ENCODE measurements at places on chromosomes 2 and 18. TPM values are rescaled to one million over a fixed set of nuclear protein-coding genes. Genes with fewer than 3 reads are reported as not detected.

- no peak for DNase-seq
Measured at GRCh38 chr18:2967357-2967756, 45.6 kb downstream of the LPIN2 start.

DNA sequence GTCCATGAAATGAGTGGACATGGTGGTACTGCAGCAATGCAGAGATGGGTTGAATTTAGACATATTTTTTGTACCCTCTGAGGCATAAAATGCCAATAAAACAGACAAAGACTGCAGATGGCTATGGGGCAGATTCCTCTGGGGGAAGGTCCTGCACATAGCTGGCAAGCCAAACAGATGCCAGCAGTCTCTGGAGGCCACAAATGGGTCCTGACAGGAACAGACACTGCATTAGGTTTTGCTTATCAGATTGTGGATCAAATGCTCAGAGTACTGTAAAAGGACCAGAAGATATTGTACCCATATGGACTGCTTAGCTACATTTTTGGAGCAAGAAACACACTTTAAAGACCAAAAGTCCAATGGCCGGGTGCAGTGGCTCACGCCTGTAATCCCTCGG, 40.9 kb upstream of the ORC2 start:
- DNase-seq = no peak

TFPI gene
- 12.9 TPM for total RNA-seq

SCYGR1 gene
- not detected for total RNA-seq

DNA sequence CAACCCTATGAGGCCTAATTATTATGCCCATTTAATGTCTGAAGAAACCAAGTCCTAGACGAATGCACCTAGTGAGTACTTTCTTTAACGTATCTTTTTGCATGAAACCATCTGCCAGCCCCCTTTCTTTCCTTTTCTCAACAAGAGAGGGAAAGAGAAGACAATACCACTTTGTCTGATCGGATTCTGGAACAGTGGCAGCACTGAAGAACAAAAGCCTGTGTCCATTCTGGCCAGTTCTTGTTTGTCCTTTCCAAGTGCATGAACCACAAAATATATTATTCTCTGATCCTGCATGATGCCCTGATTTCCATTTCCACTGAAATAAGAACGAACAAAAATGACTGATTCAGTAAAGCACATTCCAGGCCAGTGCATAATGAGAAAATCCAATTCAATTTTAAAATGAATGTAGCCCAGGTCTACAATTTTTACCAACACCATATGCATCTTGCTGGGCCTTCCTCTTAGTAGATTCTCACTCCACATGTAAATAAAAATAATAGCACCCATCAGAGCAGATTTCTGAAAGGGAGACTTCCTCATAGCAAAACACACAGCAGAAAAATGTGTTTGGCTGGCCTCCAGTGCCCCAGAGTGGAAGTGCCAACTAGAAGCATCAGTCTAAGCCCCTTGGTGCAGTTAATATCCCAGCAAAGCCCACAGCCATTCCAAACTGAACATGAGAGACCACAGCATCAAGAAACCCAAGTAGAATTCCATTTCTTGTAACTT, 422.6 kb upstream of the ID2 start:
- no peak for DNase-seq

RAPGEF4 gene
- 1.8 TPM for total RNA-seq

DNA sequence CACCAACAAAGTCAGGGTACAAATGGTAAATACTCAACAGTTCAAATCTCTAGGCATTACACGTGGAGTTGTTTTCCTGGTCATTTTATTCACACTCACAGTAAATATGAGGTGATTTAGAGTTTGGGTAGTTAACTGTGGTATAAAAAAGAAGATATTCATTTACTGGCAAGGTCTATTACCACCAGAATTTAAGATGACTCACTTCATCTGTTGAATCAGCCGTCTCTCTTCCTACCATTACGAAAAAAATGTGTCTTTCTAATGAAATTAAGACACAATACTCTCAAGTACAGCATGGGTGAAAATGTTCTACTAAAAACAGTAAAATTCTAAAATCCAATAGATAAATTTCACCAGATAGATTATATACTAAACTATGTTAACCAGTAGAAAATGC, 21.0 kb upstream of the GPR75 start:
- DNase-seq = no peak

DNA sequence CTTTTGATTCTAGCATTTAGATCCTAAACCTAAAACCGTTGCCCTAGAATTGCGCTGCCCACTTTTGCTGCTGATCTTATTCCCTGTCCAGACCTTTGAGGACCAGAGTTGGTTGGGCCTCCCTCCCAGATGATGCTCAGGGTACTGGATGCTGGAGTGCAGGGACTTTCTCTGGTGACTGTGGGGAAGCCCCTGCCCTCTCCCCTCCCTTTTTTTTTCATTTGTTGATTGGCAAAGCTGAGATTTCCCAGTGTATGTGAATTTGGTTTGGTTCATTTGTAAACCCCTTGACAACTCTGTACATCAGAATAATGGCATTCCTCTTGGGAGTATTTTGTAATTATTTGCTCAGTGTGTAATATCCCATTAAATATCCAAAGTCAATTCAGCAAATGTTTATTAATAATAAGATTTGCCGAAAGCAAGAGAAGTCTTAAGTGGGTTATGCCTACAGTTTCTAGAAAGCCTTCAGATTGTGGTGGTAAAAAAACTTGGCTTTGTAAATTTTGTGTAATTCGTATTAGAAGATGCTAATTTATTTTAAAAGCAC, 28.3 kb downstream of the RAB31 start:
- no peak for DNase-seq

DNAJC5G gene
- not detected for total RNA-seq

- DNase-seq = no peak
Measured at GRCh38 chr18:58241877-58242276, 197.9 kb downstream of the NEDD4L start.

EPAS1 gene
- total RNA-seq = 1.1 TPM

DNA sequence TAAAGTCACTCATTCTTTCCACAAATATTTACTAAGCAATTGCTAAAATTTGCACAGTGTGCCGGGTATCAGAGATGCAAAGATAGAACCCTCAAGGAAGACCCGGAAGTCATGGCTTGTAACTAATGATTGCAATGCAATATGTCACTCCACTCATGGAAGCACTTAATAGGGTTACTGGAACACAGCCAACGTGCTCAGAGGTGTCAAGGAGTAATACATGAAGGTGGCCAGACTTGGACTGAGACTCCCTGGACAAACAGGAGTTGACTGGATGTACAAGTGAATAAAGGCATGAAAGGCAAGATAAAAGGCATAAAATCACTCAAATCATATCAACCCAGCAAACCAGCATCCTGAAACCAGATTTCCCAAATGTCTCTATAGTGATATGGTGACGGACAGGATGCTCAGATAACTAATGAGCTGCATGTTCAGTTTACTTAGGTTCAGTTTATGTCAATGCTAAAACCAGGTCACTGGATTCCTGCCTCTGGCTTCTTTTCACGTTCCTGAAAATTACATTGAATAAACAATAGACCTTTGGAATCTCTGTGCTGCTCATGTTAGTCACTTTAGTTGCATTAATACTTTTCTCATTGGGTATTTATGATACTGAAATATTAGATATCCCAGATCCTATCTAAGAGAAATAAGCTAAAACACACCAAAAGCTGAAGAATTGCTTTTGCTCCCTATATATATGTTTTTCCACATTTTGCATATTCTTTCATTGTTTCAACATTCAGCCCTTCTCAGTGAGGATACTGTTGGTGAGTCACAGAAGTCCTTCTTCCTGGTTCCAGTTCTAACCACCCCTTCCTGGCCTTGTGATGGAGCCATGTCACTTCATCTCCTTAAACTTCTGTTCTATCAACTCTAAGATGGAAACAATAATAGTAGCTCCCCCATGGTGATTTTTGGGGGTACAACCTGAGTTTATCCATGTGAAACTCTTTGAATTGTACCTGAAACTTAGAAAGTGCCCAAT, 688.9 kb upstream of the ID2 start:
- DNase-seq = no peak

GRCh38 chr2:96869281-96869821, 529 bp downstream of the SEMA4C start:
- peak; percentile 79 for DNase-seq

SNTG2 gene
- total RNA-seq = 5.5 TPM

DNA sequence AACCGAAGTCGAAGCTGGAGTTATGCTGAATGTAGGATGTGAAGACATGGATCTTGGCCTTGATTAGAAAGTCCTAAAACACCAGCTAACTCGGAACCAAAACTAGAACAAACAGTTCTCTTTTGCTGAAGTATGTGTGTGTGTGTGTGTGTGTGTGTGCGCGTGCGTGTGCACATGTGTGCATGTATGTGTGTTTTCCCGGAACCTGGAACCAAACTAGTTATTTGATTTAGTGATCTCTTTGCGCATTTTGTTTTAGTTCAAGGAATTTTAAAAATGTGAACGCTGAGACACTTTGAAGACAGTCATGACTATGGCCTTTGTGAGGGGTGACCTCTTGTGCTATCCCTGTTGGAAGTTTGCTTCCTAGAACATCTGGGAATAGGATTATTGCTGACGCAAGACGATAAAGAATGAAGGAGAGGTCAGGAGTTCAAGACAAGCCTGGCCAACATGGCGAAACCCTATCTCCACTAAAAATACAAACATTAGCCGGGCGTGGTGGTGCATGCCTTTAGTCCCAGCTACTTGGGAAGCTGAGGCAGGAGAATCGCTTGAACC, 23.8 kb downstream of the FHL2 start:
- no peak for DNase-seq

PTPN2 gene
- 57.9 TPM for total RNA-seq

- DNase-seq = no peak
Measured at GRCh38 chr2:40039549-40039948, 260.5 kb upstream of the THUMPD2 start.

DNA sequence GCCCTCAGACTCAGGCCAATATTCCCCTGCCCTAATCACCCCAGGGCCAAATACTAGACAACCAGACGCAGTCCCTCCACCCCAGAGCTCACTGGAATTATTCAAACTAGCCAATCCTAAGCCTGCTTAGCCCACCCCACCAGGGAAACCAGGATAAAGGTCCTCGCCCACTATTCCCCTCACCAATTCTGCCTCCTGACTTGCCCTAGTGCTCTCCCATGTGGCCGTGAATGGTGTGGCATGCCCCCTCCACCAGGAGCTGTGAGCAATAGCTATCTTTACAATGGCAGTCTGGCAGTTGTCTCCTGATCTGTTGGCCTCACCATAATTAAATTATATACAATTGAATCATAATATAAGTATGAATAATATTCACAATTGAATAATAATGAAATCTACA, 42.3 kb downstream of the FAM124B start:
- peak; percentile 59 for DNase-seq

- DNase-seq = peak; percentile 10
Measured at GRCh38 chr2:226671141-226671676, 128.4 kb downstream of the IRS1 start.

POTEC gene
- total RNA-seq = 0.06 TPM

DNA sequence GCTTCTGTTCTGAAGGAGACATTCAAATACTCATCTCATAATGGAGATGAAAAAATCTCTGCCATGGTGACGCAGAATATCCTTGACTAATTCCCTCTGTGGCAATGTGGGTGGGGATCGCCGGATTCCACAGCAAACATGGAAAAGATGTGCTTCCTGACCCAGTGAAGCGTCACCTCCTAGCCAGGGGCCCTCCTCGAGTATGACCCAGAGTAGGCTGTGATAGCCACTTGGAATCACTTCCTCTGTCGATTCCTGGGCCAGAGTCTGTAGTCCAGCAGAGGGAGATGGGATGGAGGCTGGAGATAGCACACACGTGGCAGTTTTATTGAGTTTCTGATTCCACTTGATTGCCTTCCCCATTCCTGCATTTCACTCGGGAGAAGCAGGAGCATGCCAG, 36.8 kb downstream of the DRC1 start:
- DNase-seq = no peak

PRKAG3 gene
- total RNA-seq = not detected

DNA sequence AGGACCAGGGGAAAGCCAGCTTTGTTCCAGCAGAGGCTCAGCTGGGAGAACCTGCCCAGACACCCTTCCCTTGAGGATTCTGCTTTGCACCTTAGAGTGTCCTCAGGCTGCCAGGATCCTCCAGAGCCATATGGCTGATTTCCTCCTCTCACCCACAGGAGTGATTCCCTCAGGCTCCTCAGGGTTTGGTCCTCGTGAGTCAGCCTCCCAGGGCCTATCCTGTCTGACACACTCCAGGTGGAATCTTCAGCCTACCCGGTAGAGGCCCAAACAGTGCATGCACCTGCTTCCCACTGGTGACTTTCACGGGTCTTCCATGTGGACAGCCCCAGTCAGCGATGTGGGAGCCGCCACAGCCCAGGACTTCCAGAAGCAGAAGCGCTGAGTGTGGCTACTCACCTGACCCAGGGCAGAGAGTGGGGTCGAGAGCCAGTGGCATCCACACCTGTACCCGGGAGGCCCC, 73.3 kb downstream of the TFCP2L1 start:
- DNase-seq = no peak

DNA sequence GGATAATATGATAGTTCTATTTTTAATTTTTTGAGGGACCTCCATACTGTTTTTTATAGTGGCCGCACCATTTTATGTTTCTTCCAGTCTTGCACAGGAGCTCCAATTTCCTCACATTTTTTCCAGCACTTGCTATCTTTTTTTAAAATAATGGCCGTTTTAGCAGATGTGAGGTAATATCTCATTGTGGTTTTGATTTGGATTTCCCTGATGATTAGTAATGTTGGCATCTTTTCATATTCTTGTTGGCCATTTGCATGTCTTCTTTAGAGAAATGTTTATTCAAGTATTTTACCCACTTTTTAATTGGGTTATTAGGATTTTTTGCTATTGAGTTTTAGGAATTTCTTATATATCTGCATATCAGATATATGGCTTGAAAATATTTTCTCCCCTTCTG, 29.9 kb upstream of the NAPG start:
- DNase-seq = no peak

GREB1 gene
- 30.8 TPM for total RNA-seq

GRCh38 chr2:236215196-236215595, 47.0 kb upstream of the GBX2 start:
- no peak for DNase-seq

DNA sequence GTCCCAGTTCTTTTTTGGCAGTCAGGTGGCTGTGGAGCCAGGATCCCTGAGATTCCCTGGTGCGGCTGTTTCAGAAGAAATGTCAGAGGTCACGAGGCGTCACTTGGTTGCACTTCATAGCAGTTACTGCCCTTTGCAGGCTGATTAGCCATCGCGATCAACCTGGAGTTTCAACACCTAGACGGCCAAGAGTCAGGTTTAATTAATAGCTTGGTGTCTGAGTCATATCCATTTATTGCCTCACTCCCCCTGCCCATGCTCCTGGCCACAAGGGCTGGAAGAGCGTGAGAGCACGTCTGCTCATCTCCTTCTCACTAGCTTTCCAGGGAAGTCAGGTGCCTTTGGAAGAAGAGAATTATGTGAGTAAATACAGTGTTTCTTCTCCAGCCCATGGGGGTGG, 552.3 kb downstream of the TSN start:
- DNase-seq = no peak
